Breast epithelium (tissue), 4 donors: ENCODE measurements at places on chromosomes 5 and 9. TPM values are rescaled to one million over a fixed set of nuclear protein-coding genes. Genes with fewer than 3 reads are reported as not detected.

DNA sequence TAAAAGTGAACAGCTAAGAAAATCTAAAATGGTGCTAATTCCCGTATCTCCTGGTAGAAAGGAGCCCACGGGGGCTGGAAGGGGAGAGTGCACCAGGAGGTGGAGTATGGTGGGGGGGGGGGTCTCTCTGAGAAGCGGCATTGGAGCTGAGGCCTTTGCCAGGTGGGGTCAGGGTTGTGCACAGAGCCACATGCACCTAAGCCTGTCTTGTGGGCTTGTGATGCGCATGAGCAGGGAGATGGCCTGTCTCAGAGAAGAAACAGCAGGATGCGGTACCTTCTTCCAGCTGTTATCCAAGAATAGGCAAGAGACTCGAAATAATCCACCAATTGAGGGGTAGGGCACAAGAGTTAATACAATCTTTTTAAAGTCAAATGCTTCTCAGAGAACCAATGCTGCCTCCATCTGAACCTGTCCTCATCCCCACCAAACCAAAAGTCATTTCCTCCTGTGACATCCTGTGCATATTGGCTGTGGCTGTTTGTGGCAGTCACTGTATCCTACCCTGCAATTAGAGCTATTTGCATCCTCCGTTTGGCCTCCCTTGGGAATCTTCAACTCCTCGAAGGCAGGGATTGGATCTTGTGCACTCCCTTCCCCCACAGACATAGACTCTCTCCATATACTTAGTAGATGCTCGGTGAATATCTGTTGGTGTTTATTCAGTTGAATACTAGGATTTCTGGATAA, 45.4 kb downstream of the FGF1 start:
- no peaks in the 10 kb centered on the region for H3K4me1 ChIP-seq
- no peak overlapping the region for H3K4me3 ChIP-seq
- H3K36me3 ChIP-seq = no peaks in the 10 kb centered on the region
- DNase-seq = no peak
- H3K27ac ChIP-seq = no peak overlapping the region
- H3K27me3 ChIP-seq = no peaks in the 10 kb centered on the region

- no peak for DNase-seq
- no peaks in the 10 kb centered on the region for H3K27me3 ChIP-seq
- H3K4me1 ChIP-seq = no peaks in the 10 kb centered on the region
- H3K4me3 ChIP-seq = no peak overlapping the region
- no peak overlapping the region for H3K27ac ChIP-seq
Observed at GRCh38 chr5:124393584-124394379, 352.7 kb downstream of the ZNF608 start.

GRCh38 chr9:76713381-76713780, 50.9 kb upstream of the PCA3 start:
- H3K4me1 ChIP-seq = no peaks in the 10 kb centered on the region
- no peak overlapping the region for H3K4me3 ChIP-seq
- H3K27ac ChIP-seq = no peak overlapping the region

DNA sequence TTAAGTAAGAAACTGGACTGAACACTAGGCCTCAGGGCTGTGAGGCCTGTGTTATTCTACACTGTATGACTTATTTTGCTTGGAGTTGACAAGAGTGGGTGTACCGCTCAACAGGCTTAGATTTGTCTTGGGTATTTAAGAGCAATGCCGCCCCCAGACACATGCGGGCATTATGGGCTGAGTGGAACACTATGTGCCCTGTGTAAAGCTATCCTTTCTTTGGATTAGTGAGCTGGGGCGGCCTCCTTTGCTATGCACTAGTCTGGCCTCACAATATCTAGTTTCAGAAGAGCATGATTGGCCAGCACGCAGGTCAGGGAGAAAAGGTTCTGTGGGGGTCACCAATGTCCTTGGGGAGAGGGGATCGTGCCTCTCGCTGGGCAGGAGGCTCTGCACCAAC, 206.3 kb upstream of the GDNF start:
- H3K36me3 ChIP-seq = no peaks in the 10 kb centered on the region
- no peak overlapping the region for H3K4me3 ChIP-seq
- no peaks in the 10 kb centered on the region for H3K27me3 ChIP-seq
- no peak overlapping the region for H3K27ac ChIP-seq

DNA sequence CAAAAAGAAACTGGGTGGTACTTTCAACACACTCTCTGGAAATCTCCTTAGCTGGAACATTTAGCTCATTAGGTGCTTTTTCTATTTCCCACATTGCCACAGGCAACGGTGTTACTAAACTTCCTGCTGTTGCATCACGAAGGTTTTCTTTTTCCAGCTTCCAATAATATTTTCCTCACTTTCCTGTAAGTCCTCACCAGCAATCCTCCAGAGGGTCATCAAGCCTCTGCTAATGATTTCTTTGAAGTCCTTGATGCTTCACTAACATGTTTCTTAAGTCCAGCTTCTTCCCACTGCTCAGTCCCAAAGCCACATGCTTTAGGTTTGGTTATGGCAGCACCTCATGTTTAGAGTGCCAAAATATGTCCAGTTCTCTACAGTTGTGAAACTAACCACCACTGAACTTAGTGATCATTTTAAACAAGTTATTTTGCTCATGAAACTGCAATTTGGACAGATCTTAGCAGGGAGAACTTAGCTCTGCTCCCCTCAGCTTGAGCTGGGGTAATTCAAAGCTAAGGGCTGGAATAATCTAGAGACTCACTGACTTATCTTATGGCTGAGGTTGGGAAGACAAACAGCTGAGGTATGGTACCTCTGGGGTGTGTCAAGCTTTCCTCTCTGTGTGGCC, 39.9 kb upstream of the RETREG1 start:
- no peak overlapping the region for H3K4me3 ChIP-seq
- peak overlapping the region; percentile 5 for H3K27ac ChIP-seq
- peak; percentile 27 for DNase-seq
- no peaks in the 10 kb centered on the region for H3K27me3 ChIP-seq
- H3K4me1 ChIP-seq = no peaks in the 10 kb centered on the region

DNA sequence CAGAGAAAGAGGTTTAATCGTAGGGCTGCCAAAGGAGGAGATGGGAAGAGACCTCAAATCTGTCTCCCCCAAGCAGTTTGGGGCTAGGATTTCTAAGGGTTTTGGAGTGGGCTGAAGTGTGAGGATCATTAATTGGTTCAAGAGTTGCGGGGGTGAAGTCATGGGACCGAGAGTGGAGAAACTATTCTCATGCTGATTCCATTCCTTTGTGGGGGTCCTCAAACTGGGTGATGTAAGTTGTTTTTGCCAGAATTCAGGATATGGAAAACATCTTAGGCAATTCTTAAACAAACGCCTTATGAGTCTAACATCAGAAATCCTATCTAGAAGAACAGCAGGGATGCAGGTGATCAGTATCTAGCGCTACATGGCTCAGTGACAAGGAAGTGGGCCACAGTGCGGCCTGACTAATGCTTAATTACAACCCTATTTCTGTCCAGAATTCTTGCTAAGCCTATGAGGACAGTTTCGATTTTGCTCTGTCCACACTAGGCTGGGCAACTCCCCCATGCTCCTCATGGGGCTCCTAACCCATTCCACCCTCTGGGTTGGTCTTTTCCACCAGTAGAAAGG, 27.7 kb upstream of the TRIO start:
- H3K27me3 ChIP-seq = no peaks in the 10 kb centered on the region
- DNase-seq = no peak
- peak overlapping the region; percentile 36 for H3K27ac ChIP-seq
- H3K4me3 ChIP-seq = no peak overlapping the region

The OR1J2 gene
- not detected for total RNA-seq

GRCh38 chr9:98707166-98708102, 1.3 kb downstream of the GABBR2 start:
- H3K27ac ChIP-seq = no peak overlapping the region
- H3K36me3 ChIP-seq = no peaks in the 10 kb centered on the region
- no peak for DNase-seq
- peak overlapping the region; percentile 17 for H3K4me3 ChIP-seq

The ARID3C gene
- 0.29 TPM for total RNA-seq

DNA sequence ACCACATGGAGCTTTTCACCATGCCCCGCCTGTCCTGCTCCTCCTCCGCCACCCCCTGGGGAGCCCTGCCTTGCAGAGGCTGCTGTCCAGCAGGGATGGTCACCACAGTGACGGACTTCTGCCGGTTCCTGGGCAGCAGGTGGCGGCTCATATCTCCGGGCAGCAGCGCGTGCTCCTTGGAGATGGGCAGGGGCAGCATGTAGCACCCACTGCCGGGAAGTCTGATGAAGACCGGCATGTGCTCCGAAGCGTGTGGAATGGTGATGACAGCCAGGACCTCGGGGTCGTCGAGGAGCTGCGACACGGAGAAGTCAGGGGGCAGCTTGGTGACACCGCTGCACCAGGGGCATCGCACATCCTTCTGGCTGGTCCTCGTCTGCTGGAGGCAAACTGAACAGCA, 19.2 kb downstream of the PLGRKT start:
- H3K36me3 ChIP-seq = no peaks in the 10 kb centered on the region
- no peak overlapping the region for H3K4me3 ChIP-seq
- H3K4me1 ChIP-seq = no peaks in the 10 kb centered on the region
- DNase-seq = no peak

The SLC36A3 gene
- not detected for total RNA-seq

- no peak overlapping the region for H3K4me3 ChIP-seq
- no peaks in the 10 kb centered on the region for H3K4me1 ChIP-seq
- no peaks in the 10 kb centered on the region for H3K36me3 ChIP-seq
Observed at GRCh38 chr5:116394186-116394867, 180.3 kb downstream of the SEMA6A start.

The CD72 gene
- 5.1 TPM for total RNA-seq

The CCDC107 gene
- 102 TPM for total RNA-seq

GRCh38 chr5:67181648-67182221, 14.9 kb downstream of the CD180 start:
- DNase-seq = no peak
- H3K27ac ChIP-seq = peak overlapping the region; percentile 87
- no peaks in the 10 kb centered on the region for H3K27me3 ChIP-seq
- H3K36me3 ChIP-seq = no peaks in the 10 kb centered on the region

DNA sequence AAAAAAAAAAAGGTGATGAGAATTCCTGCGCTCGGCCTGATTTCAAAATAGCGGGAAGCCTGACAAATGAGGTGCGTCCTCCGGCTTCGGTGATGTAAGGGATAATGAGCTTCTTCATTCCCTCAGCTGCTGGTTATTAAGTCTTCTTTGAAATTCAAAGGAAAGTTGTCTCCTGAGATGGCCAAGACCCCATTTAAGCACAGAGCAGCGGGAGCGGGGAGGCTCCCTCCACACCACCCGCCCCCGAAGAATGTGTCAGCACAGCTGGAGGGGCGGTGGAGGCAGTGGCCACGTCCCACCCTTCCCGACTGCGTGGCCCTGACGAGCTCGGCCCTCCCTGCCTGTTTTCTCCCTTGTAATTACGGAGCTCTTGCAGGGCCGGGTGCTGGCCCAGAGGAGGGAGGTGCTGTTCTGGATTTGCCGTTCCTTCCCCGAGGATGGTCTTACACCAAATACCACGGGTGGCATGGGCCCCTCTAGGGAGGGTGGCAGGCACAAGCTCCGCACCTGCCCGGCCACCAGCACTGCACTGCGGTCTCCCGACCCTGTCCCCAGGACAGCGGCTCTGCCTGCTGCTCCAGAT, 31.0 kb downstream of the SLC9A3 start:
- H3K36me3 ChIP-seq = no peaks in the 10 kb centered on the region
- peaks cover 78% of the 10 kb centered on the region for H3K27me3 ChIP-seq
- H3K4me1 ChIP-seq = no peaks in the 10 kb centered on the region
- no peak overlapping the region for H3K27ac ChIP-seq
- H3K4me3 ChIP-seq = no peak overlapping the region

GRCh38 chr9:18111146-18111545, 362.8 kb upstream of the ADAMTSL1 start:
- no peaks in the 10 kb centered on the region for H3K4me1 ChIP-seq
- no peaks in the 10 kb centered on the region for H3K27me3 ChIP-seq
- H3K4me3 ChIP-seq = no peak overlapping the region
- H3K27ac ChIP-seq = no peak overlapping the region
- H3K36me3 ChIP-seq = no peaks in the 10 kb centered on the region

DNA sequence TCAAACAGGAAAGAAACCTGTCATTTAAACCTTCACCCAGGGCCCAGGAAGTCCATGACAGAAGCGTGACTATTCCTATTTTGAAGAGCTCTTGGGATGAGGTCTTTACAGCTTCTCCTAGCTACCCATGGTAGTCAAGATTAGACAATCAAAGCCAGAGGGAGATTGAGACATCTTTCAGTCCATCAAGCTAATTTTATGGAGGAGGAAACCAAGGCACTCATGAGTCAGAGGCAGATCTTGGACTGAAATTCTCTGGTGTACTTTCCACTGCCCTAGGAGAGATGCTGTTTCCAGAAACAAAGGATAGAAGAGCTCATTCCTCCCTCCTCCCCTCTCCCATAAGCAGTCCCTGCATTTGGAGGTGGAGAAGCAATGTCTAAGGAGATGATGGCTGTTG, 9.2 kb downstream of the TNFSF8 start:
- DNase-seq = no peak
- H3K27ac ChIP-seq = no peak overlapping the region
- H3K27me3 ChIP-seq = no peaks in the 10 kb centered on the region
- no peaks in the 10 kb centered on the region for H3K36me3 ChIP-seq

DNA sequence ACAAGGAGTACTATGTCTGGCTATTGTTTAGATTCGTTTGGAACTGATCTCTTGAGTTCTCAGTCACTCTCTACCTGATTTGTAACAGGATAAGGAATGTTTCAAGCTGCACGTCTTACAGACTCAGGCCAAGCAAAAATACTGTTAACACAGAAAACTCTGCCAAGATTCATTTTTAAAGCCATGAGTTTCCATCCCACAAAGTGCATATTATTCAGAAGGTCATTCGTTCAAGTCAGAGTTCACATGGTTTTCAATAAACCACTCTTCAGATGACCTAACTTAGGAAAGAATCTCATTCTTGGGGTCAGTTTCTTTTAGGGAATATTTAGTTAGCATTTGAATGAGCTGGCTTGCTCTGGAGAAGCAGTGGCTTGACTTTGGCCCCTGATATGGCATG, 49.3 kb downstream of the F2R start:
- no peak overlapping the region for H3K27ac ChIP-seq
- DNase-seq = no peak
- H3K4me3 ChIP-seq = no peak overlapping the region
- H3K36me3 ChIP-seq = no peaks in the 10 kb centered on the region
- no peaks in the 10 kb centered on the region for H3K27me3 ChIP-seq
- H3K4me1 ChIP-seq = no peaks in the 10 kb centered on the region
